ENCODE measurements at places on chromosomes 6 and 20.

- DNase-seq = no peak
Measured at GRCh38 chr20:4444404-4444803, 277.3 kb upstream of the PRND start.

DNA sequence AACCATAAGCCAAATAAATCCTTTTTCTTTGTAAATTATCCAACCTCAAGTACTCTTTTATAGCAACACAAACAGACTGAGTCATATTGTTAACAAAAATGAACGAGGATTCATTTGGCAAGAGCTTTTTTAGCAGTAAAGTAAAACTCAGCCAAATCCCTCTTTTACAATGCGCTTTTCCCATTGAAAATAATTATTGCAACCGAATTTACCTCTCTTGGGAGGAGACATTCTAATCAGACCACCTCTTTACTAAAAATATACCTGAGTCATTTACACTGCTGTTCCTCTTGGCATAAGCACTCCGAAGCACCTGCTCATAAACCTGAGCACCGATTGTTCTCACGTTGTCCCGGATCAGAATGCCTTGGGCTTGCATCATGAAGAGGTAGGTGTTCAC, 57.4 kb downstream of the B4GALT5 start:
- no peak for DNase-seq

- DNase-seq = no peak
Measured at GRCh38 chr6:33212857-33213165, 4.5 kb downstream of the RING1 start.

- no peak for DNase-seq
Measured at GRCh38 chr20:4169360-4170190, 154.2 kb upstream of the RNF24 start.

GRCh38 chr6:27650620-27651370, 177.9 kb upstream of the ZNF184 start:
- no peak for DNase-seq

GRCh38 chr20:45845452-45845851, 11.7 kb downstream of the ACOT8 start:
- DNase-seq = no peak

GRCh38 chr6:113364766-113365165, 492.4 kb upstream of the MARCKS start:
- DNase-seq = no peak

DNA sequence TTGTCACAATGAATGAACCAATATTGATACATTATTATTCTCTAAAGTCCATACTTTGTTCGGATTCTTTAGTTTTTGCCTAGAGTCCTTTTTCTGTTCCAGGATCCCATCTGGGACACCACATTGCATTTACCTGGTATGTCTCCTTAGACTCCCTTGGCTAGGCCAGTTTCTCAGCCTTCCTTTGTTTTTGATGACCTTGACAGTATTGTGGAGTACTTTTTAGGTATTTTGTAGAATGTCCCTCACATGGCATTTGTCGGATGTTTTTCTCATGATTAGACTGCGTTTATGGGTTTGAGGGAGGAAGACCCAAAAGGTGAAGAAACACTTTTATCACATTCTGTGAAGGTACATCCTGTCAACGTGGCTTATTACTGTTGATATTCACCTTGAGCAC, 16.9 kb downstream of the PPP1R14C start:
- no peak for DNase-seq

DNA sequence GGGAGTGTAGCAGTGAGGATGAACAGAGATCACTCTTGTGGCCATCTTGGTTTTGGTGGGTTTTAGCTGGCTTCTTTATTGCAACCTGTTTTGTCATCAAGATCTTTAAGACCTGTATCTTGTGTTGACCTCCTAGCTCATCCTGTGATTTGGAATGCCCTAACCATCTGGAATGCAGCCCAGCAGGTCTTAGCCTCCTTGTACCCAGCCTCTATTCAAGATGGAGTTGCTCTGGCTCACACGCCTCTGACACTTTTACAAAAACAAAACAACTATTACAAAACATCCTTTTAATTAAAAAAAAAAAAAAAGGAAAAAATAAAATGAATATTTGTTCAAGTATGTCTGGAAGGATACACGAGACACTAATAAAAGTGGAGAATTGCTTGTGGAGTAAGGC, 62.4 kb downstream of the PHACTR2 start:
- DNase-seq = no peak

GRCh38 chr6:169886631-169887227, 135.3 kb downstream of the ERMARD start:
- DNase-seq = no peak

DNA sequence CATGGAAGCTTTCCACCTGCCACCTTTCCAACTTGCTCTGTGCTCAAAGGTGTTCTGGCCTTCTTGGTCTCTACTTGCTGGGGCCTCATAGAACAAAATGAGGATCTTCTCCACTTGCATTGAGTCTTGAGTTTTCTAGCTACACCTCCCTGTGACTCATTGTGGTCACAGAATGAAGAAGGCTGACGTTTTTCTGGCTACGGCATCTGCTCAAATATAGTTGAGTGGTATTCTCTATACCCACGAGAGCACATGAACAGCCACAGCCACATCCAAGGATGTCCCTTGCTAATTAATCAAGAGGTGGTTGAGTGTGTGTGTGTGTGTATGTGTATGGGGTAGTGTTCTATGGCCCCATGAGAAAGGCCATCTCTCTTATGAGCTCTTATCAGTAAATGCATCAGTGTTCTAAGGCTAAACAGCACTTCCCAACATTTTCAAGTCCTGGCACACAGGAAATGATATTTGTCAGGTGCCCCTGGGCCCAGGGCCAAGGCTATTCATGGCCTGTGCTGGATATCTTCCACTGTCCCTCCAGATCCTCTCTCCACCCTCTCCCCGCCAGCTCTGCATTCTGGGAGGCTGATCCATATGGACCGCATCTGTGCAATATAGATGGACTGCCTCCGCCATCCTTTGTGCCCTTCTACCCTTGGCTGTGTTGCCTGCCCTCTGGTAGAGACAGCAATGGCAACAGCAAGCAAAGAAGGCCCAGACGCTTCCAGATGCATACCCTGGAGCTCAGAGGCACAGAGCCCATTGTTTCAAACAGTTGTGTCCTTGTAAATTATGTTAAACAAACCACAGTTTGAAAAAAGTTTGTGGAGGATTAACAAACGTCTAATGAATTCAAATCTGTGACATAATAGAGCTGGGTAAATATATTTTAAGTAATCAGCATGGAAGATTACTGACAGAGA, 150.2 kb downstream of the LRFN2 start:
- DNase-seq = no peak

DNA sequence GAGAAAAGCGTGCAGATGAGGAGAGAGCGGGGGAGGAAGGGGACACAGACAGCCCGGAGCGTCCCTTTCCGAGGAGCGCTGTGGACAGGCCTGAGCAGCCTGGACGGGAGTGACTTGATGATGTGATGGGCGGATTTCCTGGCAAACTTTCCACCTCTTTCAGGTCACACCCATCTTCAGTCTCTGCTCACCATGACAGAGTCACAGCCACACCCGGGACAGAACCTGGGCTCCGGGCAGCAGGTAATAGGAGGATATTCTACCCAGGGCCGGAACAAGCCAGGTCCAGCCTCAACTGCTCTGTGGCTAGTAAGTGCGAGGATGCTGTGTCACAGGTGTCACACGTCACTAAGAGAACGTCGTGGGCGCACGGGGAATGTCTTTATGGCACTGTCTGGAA, 84.3 kb downstream of the THBS2 start:
- no peak for DNase-seq

GRCh38 chr6:98054453-98054852, 771.4 kb upstream of the MMS22L start:
- no peak for DNase-seq

DNA sequence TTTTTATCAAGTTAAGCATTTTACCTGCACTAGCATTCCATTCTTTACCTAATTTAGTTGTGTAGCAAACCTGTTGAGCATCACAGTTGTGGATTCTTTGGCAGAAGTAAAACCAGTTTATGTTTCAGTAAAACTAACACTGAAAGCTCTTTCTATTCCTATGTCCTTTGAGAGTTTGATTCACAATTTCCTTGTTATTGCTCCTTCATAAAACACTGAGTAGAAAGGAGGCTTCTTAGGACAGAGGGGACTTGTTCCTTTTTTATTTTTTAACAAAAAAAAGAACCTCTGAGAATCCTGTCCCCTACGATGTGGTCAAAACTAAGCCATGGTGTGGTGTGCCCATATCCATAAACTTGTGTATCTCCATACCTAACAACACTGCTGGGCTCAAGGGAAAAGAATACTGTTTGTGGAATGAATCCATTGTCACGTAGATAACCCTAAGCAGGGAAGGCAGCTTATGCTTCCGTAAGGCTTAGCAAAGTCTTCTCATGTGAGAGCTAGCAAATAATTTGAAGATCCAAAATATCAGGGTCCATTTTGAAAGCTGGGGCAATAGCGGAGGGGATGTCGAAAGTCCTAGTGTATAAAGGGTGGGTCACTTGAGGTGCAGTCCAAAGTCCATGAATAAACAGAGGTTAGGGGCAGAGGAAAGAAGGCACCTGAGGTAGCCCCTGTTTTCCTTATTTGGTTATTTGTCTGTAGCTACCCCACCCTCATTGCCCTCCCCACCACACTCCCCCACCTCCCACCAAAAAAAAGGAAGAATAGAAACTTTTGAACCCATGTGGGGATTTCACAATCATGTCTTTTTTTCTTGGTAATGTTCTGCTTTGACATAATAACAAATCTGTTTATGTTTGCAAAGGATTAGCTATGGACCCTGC, 71.0 kb downstream of the PLAGL1 start:
- DNase-seq = no peak

DNA sequence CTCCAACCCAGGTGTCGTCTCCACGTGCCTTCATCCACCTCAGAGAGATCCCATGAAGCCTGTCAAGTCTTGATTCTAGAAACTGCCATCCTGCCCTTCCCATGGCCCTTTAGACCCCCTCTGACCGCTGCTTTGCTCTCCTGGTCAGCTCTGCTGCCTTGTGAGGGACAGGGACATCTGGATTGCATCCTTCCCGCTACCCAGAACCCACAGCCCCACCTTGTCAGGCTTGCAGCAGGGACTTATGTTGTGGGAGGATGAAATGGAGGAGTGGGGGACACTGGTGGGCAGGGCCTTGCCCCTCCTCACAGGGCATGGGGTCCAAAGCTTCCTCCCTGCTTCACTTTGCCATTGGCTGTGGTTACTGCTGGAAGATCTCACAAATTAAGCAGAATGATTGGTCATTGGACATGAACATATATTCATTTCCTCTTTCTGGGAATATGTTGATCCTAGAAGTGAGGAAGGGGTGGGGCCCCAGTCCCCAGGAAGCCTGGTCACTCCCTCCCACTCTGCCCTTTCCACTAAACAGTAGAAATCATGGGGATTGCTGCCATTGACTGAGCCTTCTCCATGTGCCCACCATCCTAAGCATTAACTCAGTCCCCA, 4.5 kb downstream of the GLP1R start:
- DNase-seq = no peak

Measured in hypothalamus (tissue), 51 donors.